Activated T-helper 1 cell treated with anti-CD3 and anti-CD28 coated beads, Interleukin-12 subunit alpha, Interleukin-12 subunit beta, Interleukin-2, Interleukin-4 antibody, amounts not matched to agents 30 ng/mL and 10 ng/mL and 1 ng/mL, durations not matched to agents 14 hours and 24 hours and 36 hours (primary cell): ENCODE measurements at places on chromosomes 7 and 10. TPM values are rescaled to one million over a fixed set of nuclear protein-coding genes. Genes with fewer than 3 reads are reported as not detected.

Gene DPYSL4
- total RNA-seq, result 24.1 and 24.7 TPM in 2 replicates

Gene CFAP58
- total RNA-seq, result 0.08 and 0.24 TPM in 2 replicates

Gene AKR1C2
- not detected in 2 replicates for total RNA-seq

Gene PPP1R17
- total RNA-seq, result not detected in 2 replicates

Gene GIMAP6
- total RNA-seq, result 38.7 and 41.3 TPM in 2 replicates

Gene SRI
- 173 and 185 TPM in 2 replicates for total RNA-seq

Gene SPDYE1
- total RNA-seq, result not detected in 2 replicates

Gene LAMB4
- total RNA-seq, result not detected in 2 replicates

Gene ZNF488
- total RNA-seq, result not detected in 2 replicates

Gene SLC13A1
- total RNA-seq, result 0.05 TPM in 1 of 2 replicates, not detected in the other

Gene C1QL3
- total RNA-seq, result 0.10 TPM in 1 of 2 replicates, not detected in the other

Gene CALML5
- total RNA-seq, result not detected in 2 replicates

Gene GBX1
- not detected in 2 replicates for total RNA-seq

Gene CYP17A1
- total RNA-seq, result not detected in 2 replicates

Gene SEMA3D
- 0.60 and 0.64 TPM in 2 replicates for total RNA-seq

Gene HPS6
- 24.5 and 26.8 TPM in 2 replicates for total RNA-seq

Gene CRPPA
- total RNA-seq, result 0.91 and 1.1 TPM in 2 replicates

Gene SGCE
- total RNA-seq, result 0.42 TPM in 1 of 2 replicates, not detected in the other

Gene OR9A2
- not detected in 2 replicates for total RNA-seq

Gene NKX2-3
- total RNA-seq, result not detected in 2 replicates

Gene DKK1
- total RNA-seq, result not detected in 2 replicates

Gene PRSS37
- not detected in 2 replicates for total RNA-seq

Gene ACTL6B
- total RNA-seq, result not detected in 2 replicates

Gene LIPF
- not detected in 2 replicates for total RNA-seq

Gene NPSR1
- not detected in 2 replicates for total RNA-seq
